ENCODE measurements at places on chromosomes 2 and 18.

DNA sequence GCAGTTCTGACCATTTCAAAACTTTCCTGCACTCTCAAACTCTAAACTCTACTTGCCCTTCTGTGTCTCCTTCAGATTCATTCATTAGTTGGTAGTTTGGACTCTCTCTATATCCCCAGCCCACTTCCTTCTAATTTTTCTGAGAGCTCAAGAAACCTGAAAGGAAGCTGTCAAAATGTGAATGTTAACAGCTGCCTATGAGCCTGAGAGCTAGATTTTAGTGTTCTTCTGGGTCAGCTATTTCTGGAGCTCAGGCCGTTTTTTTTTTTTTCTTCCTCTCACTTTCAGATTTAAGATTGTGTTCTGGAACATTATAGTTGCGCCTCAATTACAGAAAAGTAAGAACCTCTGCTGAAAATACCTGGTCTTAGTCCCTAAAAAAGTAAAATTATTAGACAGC is 73.1 kb downstream of the RTN4 start:
- no peak for DNase-seq

DNA sequence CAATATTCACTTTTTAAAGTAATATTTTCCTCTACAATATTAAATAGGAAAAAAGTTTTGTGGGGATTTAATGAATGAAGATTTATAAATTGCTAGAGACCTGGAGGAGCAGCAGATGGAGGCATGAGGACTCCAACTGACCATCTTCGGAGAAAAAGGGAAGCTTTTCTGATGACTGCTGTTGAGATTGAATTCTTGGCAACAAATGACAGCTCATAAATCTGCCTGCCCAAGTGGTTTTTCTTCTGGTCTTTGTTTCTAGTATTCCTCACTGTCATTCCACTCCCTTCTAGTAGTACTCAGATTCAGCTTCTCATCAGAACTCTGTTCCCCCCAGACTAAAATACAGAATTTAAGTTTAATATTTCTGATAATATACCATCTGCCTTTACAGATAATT is 157.0 kb downstream of the EML6 start:
- no peak for DNase-seq

DNA sequence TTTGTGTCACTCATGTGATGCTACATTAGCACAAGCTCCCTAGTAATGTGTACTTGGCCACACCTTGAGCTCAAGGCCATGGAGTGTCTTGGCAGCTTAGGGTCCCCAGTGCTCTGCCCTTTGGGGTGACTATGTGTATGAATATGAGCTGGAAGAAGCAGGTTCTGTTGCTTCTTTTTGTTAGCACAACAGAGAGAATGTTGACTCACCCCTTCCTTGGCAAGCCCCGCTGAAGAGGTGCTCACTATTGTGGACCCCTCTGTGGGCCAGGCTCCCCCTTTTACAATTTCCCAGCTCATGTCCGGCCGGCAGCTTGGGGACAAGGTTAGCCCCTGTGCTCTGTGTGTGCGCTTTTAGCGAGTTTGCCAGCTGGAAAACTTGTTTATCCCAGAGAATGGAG is 48.1 kb downstream of the DGKD start:
- DNase-seq = no peak

- no peak for DNase-seq
Observed at GRCh38 chr2:111688482-111688881, 195.5 kb downstream of the ANAPC1 start.

- no peak for DNase-seq
Observed at GRCh38 chr2:208224802-208225201, 30.1 kb downstream of the IDH1 start.

GRCh38 chr18:33156906-33157470 is 283.5 kb downstream of the CCDC178 start:
- no peak for DNase-seq

GRCh38 chr2:190537765-190538164 is 3.2 kb upstream of the NEMP2 start:
- DNase-seq = no peak

- DNase-seq = no peak
Observed at GRCh38 chr18:36496022-36496421, 198.5 kb downstream of the FHOD3 start.

DNA sequence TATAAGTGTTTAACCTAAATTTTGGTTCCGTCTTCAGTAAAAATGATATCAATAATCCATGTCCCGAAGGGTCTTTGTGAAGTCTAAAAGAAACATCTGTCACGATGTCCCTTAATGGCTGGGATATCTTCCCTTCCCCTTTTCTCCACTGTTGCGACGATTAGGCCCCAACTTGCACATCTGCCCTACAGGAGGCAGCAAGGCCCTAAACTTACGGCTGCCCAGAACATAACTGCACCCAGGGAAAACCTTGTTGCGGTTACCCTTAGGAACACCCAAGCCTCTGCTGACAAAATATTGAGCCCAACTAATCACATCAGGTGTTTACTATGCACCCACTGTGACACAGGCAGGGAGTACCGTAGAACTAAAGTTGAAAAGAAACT is 1.3 kb upstream of the SMAD2 start:
- DNase-seq = no peak

GRCh38 chr18:24497031-24497754 is 36.8 kb downstream of the HRH4 start:
- no peak for DNase-seq

DNA sequence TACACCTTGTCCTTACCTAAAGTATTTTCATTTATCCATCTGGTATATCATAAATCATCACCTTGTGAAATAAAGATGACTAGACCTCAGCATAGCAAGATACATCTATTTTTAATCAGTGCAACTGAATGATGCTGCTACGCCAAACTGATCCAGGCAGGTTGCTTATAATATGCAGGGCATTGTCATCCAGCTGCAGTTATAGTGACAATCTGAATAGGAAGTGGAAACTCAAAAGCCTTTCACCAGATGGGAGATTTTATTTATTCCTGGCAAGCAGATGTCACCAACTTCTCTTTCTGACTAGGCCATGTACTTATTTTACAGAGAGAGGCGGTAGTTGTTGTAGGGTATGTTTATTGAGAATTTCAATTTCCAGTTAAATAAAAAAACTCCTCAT is 747.3 kb downstream of the ADCYAP1 start:
- DNase-seq = no peak

- DNase-seq = peak; percentile 20
Observed at GRCh38 chr2:105926960-105927678, 182.4 kb downstream of the NCK2 start.

DNA sequence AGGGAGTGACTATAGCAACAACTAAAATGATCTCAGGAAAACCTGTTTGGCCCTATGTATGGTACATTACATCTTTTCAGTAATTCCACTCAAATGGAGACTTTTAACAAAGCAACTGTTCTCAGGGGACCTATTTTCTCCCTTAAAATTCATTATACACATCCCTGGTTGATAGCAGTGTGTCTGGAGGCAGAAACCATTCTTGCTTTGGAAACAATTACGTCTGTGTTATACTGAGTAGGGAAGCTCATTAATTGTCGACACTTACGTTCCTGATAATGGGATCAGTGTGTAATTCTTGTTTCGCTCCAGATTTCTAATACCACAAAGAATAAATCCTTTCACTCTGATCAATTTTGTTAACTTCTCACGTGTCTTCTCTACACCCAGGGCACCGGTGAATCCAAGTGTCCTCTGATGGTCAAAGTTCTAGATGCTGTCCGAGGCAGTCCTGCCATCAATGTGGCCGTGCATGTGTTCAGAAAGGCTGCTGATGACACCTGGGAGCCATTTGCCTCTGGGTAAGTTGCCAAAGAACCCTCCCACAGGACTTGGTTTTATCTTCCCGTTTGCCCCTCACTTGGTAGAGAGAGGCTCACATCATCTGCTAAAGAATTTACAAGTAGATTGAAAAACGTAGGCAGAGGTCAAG is 955 bp downstream of the TTR start:
- no peak for DNase-seq

Data from stimulated activated CD8-positive, alpha-beta memory T cell treated with anti-CD3 and anti-CD28 coated beads, Interleukin-7, amount 100 ng/mL, for 24 hours (primary cell).